LoVo (cell line): ENCODE measurements at places on chromosomes 12 and 14.

GRCh38 chr14:63045612-63046320 is 508 bp upstream of the KCNH5 start:
- DNase-seq: no peak

- DNase-seq: peak; percentile 70
These were observed 164.6 kb downstream of the TMEM117 start for GRCh38 chr12:44000309-44000952.

GRCh38 chr12:75294797-75295196 is 35.3 kb downstream of the CAPS2 start:
- no peak for DNase-seq

GRCh38 chr14:68534276-68534675 is 258.6 kb downstream of the ZFP36L1 start:
- DNase-seq: no peak

DNA sequence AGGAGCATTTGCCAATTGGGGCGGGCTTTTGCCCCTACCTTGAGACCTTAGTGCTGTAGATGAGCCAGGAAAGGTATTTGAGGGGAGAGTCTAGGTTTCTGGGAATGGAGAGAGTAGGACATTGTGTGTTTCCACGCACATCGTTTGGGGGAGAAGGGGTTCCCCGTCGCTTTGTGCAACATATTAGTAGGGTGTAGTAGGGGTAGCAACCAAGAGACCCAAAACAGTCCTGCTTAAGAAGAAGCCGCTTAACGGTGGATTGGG is 694 bp upstream of the PTGES3 start:
- no peak for DNase-seq

DNA sequence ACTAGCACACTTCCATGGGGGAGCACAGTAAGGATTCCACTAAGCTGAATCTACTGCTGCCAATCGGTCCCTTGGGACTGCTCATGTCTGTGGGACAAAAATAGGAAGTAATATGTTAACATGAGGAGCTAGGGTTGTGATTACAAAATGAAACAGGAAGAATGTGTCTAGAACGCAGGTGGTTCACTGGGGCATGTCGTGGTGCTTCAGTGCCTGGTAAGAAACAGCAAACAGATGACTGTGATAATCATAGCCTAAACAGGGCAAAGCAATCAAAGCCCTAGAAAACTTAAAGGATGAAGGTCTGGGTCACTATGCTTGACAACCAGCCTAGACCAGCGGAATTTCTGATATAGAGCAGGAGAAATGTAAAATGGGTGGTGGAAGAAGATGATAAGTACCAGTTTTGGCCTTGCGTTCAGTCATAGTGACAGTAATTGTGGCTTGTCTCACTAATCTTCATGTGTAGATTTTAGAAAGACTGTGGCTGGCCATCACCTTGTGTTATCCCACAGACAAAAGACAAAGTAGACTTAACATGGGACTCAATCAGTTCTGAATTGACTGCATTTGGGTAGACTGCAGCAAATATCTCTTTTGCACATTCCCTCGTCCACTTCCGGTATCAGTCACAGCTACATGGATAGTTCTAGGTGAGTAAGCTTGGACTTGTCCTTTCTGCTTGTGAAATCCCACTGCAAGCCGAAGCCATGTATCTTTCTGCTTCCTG is 51.4 kb downstream of the WASHC3 start:
- no peak for DNase-seq

DNA sequence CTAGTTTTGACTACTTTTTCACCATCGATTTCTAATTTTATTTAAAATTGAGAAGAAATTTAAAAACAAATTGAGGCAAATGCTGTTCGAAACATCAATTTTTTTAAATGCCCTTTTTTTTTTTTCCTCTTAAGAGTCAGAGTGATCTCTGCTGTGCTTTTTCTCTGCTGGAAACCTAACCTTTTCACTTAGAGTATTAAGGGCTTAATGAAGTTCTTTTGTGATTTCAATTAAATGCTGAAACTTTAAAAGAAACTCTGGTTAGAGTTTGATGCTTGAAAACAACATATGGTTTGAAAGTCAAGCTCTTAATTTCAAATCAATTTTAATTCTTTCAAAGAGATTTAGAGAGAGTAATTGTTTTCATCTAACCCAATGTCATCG is 171.8 kb downstream of the TMTC2 start:
- no peak for DNase-seq
